Stromal cell of bone marrow (primary cell): ENCODE measurements at places on chromosomes 16 and 17.
A peak's percentile ranks its signal among the peaks of the same experiment; 100 is the strongest.

GRCh38 chr17:38709864-38710603, 5.0 kb downstream of the MLLT6 start:
- no peak for DNase-seq

DNA sequence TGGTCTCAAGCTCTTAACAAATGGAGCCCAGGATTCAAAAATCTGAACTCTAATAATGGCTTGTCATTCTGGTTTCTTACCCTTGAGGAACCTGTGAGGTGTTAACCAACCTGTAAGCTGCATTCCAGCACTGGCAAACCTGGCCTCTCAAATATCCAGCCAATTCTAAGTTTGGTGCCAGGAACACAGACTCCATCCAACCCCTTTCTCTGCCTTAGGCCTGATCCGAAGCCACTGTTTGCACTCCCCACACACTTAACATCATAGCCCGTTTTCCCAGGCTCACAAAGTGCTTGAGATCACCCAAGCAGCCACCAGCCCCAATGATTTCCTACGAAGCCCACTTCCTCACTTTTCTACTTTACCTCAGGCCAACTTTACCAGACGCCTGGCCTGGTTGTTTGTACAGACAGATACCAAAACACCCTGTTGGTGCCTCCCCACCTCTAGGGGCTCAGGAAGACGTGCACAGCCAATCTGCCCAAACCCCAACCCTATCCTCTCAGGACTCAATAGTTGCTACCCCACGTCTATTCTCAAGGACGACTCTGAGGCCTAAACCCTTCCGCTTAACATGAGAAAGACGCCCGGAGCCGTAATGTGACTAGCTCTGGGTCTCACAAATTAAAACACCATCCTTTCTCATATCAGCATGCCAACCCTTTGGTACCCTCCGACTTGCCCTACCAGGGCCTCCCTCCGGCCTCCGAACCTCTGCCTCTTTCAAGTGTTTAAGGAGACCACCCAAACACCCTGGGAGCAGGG, 3.2 kb upstream of the PER1 start:
- DNase-seq = no peak

GRCh38 chr16:3461151-3461550, 17.7 kb downstream of the NAA60 start:
- DNase-seq = no peak

DNA sequence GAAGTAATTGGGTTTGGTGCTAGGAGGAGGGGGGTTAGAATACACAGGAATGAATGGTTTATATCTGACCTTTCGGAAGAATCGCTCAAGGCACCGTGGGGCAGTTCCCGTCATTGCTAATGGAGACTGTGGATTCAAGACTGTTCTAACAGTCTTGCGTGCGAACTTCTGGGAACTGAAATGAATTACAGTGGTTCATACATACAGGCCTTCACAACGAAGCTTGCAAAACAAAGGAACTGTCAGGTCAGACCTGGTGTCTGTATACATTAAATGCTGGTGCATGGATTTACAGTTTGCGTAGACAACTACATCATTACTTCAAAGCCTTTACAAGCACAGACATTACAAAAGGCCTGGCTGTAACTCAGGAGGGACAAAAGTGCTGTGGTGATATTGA, 983.9 kb downstream of the CDH11 start:
- DNase-seq = no peak

DNA sequence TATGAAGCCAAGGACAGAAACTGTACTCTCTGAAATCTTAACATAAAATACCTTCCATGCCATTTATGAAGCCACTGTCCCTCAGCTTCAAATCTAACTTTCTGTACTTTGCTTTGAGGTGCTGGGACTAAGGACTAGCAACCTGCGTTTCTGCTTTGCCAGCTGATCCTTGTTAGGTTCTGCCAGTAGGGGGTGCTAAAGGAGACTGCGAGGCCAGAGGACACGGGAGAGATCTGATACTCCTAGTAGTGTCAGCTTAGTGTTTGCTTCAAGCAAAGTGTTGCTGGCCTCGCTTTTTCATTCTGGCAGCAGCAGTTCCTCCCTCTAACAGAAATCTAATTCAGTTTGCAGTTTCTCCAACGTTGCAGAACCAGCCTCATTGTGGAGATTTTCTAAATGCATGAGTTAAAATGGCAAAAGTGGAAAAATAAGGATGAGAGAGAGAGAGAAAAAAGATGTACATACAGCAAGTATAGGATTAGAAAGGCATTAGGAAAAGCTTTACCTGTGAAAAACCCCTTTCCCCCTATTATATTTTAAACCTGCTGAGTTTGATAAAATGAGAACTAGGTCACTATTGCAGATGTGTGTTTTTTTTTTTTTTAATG, 297.5 kb downstream of the CA10 start:
- DNase-seq = peak; percentile 20

DNA sequence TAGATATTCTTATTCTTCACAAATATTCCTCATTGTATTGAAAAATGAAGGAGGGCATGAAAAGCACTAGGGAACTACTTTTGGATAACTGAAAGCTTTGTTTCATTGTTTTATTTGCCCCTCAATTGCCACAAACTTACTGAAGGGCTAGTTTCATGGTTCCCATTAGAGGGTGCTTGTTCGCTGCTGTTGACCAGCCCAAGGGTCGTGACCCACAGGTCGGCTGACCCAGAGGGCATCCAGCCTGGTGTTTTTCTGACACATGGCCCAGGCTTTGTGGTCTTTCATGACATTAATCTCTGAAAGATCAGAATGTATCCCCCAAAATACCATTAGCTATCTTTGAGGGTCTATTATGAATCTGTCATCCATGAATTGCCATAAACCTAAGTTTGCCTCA, 30.0 kb downstream of the DGKE start:
- DNase-seq = no peak

DNA sequence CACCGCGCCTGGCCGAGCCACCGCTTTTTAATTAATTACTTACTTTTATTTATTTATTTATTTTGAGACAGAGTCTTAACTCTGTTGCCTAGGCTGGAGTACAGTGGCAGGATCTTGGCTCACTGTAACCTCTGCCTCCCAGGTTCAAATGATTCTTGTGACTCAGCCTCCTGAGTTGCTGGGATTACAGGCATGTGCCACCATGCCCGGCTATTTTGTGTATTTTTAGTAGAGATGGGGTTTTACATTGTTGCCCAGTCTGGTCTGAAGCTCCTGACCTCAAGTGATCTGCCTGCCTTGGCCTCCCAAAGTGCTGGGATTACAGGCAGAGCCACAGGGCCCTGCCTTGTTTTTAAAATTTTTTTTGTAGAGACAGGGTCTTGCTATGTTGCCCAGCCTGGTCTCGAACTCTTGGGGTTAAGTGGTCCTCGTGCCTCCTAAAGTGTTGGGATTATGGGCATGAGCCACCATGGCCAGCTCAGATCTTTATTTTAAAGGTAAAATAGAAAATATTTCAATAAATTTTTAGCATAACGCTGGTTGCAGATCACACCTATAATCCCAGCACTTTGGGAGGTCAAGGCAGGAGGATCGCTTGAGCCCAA, 18.3 kb upstream of the NUDT16L1 start:
- no peak for DNase-seq

- no peak for DNase-seq
These were observed 30.8 kb downstream of the NLRP1 start for GRCh38 chr17:5553479-5553878.

DNA sequence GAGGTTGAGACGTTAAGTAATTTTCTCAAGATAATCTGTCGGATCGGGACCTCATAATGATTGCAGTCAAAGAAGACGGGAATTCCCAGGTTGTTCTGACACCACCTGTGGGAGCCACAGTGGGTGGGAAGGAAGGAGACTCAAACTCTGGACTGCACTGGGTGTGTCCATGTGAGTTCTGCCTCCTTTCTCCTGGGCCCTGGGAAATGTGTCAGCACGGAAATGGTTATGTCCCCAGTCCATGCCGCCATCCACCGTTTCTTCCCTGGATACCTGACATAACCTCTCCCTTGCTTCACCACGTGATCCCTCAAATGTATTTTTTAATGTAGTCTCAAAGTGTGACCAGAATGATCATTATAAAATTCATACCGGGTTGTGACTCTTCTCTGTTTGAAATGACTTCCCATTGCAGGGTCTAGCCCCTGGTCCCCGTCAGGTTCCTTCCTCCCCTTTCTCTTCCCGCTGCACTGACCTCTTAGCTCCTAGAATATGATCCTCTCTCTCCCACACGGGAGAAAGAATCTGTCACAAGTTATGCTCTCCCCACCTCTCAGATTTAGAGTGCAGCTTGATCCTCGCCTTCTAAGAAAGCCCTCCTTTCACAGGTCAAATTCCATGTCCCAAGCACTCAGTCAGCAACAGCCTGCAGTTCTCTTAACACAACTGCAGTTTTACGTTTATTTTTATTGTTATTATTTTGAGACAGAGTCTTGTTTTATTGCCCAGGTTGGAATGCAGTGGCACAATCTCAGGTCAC, 820.0 kb upstream of the EEF2KMT start:
- DNase-seq = no peak

DNA sequence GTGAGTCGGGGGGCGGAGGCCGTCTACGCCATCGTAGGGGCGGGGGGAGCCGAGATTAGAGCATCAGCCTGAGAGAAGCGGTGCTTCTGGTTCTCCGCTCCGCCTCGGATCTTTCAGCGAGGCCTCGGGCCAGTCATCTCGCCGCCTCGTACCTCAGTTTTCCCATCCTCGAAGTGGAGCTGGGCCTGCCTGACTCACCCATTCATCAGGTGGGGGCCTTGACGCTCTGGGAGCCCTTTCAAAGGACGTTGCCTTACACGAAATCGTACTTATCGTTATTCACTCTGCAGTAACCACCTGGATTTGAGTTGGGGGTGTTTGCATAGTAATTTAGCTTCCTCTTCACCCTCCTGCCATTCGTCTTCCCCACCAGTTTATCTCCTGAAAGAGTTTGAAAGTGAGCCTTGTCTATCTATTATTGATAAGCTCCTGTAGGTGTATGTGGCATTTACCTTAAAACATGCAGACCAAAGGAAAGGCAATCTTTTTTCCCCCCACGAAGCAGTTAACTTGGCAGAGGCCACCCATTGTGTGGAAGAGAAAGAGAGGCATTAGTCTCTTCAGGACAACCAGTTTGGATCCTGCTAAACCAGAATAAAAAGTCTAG, 674 bp downstream of the TAF15 start:
- no peak for DNase-seq

DNA sequence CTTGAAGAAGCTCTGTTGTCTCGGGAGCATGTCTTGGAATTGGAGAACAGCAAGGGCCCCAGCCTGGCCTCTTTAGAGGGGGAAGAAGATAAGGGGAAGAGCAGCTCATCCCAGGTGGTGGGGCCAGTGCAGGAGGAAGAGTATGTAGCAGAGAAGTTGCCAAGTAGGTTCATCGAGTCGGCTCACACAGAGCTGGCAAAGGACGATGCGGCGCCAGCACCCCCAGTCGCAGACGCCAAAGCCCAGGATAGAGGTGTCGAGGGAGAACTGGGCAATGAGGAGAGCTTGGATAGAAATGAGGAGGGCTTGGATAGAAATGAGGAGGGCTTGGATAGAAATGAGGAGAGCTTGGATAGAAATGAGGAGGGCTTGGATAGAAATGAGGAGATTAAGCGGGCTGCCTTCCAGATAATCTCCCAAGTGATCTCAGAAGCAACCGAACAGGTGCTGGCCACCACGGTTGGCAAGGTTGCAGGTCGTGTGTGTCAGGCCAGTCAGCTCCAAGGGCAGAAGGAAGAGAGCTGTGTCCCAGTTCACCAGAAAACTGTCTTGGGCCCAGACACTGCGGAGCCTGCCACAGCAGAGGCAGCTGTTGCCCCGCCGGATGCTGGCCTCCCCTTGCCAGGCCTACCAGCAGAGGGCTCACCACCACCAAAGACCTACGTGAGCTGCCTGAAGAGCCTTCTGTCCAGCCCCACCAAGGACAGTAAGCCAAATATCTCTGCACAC, 21.2 kb downstream of the AKAP1 start:
- DNase-seq = no peak

GRCh38 chr16:84511831-84512230, 7.4 kb upstream of the MEAK7 start:
- no peak for DNase-seq
